Activated CD4-positive, alpha-beta T cell treated with anti-CD3 and anti-CD28 coated beads, Interleukin-2, amount 10 ng/mL, durations not matched to agents 7 days and 5 days (primary cell): ENCODE measurements at places on chromosomes 12 and 14.

DNA sequence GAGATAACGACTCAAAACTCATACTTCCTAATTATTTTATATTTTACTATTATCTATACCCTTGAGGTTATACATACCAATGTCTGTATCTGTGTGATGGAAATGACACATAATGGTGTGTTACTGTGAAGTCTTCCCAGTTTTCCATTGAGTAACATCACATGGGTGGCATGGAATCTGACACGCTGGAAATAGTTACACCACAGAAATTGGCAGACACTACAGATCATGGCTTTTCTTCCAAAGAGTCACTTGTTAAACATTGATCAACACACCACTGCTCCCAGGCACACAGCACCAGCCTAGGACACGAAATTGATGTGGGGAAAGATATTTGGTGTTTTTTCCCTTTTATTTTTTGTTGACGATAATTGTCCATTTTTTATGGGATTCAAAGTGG lies 33.0 kb upstream of the VWF start:
- DNase-seq, result no peak

- DNase-seq, result no peak
These were observed 95.4 kb upstream of the CDKN3 start for GRCh38 chr14:54301359-54301758.

DNA sequence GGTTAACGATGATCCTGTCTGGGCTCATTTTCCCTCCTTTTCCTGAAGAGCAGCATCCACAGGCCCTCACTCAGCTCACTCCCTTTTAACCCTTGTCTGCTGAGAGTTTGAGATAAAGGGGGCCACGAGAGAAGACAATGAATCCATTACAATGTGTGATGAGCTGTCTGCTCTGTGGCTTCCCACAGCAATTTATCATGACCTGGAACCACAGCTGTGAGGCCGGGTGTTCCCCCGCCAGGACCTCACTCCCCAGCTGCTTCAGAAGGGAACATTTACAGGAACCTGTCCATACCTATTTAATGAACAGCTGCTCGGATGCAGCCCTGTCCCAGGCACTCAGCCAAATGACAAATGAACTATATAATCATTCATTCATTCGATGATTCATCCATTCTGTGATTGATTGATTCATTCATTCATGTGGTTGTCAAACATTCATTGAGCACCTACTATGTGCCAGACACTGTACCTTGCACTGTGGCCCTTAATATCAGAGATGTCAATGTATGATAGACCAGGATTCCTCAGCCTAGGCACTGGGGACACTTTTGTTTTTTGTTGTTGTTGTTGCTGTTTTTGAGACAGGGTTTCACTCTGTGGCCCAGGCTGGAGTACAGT lies 18.5 kb upstream of the P2RX7 start:
- DNase-seq, result no peak

GRCh38 chr12:91502208-91502607 lies 319.6 kb upstream of the DCN start:
- DNase-seq, result no peak

GRCh38 chr14:59347915-59348314 lies 117.3 kb downstream of the GPR135 start:
- DNase-seq, result no peak

DNA sequence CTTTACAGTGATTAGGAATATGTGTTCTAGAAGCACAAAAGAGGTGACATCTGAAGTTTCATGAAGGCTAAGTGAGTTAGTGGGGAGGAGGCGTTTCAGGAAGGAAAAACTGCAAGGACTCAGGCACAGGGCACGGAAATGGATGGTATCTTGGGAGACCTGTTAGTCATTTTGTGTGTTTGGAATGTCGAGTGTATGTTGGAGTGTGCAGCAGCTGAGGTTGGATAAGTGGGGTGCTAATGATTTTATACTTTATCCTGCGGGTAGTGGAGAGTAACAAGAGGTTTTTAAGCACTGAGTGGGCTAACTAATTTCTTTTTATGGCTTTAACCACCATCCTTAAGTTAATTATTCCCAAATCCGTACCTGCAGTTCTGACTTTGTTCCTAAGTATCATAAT lies 571.5 kb upstream of the FBXO33 start:
- no peak for DNase-seq
